CD8-positive, alpha-beta T cell (primary cell): ENCODE measurements at places on chromosomes 5 and 9.

GRCh38 chr9:72726947-72727346 lies 205.5 kb downstream of the TMC1 start:
- DNase-seq: no peak

DNA sequence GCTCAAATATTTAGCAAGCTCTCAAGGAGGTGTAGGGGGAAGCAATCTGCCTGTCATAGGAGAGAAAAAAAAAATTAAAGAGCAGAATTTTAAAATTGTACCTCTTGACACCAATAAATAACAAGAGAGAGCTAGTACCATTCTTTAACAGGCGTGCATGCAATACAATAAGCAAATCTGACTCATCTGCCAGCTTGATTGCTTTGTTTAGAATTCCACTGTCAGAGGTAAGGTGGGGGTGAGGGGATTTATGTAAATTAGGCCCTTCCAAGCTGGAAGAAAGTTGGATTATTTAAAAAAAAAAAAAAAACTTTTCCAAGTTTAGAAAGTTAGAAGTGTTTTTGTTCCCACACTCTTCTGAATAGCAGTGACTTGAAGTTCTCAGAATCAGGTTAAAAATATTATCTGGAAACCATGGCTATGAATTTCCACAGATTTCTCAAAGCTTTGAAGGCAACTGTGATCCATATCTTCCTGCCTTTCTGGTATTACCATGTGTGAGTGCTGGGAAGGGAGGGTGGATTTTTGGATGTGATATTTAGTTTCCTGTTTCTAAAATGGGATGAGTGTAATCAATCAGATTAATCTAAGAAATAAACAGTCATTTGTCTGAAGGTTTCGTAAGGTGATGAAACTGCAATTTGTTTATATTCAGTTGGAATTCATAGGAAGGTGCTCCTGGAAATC lies 477.5 kb downstream of the TLE4 start:
- no peak for DNase-seq

GRCh38 chr5:2482778-2483177 lies 268.7 kb downstream of the IRX2 start:
- no peak for DNase-seq

DNA sequence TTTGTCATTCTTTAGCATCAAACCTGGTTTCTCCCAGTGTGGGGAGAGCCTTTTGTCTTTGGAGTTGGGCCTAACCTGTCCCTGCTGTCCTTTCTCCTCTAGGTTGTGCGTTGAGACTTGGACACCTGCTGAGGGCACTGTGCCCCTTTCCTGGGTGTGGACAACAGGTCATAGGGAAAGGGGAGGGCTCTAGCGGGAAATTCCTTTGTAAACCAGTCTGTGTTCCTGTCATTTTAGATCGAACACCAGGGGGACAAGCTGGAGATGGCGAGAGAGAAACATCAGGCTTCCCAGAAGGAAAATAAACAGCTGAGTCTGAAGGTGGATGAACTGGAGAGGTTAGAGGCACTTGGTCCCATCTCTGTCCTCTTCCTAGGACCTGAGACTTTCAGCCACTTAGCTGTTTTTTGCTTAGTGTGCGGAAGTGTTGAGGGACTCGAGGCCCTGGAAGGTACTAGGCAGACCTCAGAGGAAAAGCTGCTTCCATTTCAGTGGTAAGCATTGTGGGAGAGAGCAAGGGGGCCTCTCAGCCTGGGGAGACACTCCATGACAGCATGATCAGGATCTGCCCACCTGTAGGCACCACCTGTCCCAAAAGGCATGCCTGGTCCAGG lies 8.6 kb upstream of the GLE1 start:
- DNase-seq: no peak

DNA sequence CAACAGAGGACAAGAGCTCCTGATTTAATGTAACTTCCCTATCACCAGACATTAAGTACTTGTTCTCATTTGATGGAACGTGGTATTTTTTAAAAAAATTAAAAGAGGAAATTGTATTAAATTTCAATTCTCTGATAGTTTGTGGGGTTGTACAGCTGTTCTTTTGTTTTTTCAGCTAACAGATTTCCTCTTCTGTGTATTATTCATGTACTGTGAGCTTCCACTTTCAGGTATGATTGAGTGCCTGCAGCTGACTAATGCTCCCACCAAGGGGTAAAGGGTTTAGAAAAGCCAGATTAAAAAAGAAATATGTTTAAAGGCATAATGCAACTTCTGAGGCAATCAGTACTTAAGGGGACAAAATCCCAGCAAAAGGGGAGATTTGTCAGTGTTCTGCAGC lies 117.7 kb upstream of the ACTBL2 start:
- DNase-seq: no peak

GRCh38 chr5:84384604-84385575 lies at the start of gene EDIL3:
EDIL3 (minus strand) TSS chr5:84384880; CDS start chr5:84384374, 506 bp downstream.
- DNase-seq: no peak

DNA sequence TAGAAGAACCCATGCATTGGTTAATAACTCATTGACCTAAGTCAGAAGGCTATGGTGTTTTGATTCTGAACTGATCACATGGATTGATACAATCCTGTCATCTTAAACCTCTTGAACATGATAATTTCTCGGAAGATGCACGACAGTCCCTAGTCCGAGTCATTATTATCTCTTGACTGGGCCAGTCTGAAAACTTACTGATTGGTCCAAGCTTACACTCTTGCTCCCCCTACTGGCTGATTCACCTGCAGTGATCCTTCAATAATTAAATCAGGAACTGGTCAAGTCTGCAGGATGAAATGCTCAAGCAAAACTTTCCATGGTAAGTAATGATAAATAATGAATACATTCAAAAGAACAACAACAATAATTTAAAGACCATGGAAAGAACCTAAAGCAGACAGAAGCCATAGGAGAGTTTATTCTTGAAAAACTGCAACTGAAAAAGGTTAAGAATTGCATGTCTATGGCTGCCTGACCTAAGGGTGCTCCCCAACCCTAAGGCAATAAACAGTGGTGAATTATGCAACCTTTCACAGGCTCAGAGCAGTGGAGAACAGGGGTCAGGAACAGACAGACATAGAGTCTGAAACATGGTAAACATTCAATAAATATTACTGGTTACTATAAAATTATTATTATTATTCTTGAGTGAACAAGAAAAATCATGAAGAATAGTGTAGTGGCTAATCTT lies 79.3 kb downstream of the BRINP1 start:
- DNase-seq: no peak

DNA sequence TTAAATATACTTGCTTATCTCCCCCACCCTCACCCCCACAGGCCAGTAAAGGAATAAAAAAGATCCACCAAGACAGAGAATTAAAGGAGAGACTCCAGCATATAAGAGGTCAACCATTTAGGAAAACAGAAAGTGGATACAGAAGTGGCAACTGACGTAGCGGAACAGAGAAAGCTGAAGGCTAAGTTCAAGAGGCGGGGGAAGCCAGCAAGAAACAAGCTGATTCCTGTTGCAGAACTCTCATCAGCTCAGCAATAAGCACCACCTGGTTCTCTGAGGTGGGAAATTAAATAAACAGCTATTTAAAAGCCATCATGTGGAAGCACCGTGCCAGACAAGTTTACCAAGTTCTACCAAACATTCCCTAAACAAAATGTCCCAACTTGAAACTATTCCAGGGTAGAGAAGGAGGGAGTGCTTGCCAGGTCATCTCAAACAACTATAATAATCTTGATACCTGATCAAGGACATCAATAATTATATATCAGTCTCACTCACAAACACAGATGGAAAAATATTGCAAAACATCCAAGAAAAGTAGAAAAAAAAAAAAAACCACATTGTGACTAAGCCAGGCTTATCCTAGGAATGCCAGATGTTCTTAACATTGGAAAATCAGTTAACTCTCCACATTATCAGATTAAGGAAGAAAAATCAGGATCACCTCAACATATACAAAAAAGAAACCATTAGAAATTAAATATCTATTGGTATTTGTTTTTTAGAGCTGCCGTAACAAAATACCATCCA lies 7.3 kb upstream of the ARL15 start:
- DNase-seq: no peak

GRCh38 chr9:69370430-69370829 lies 45.4 kb downstream of the ENTREP1 start:
- DNase-seq: no peak

DNA sequence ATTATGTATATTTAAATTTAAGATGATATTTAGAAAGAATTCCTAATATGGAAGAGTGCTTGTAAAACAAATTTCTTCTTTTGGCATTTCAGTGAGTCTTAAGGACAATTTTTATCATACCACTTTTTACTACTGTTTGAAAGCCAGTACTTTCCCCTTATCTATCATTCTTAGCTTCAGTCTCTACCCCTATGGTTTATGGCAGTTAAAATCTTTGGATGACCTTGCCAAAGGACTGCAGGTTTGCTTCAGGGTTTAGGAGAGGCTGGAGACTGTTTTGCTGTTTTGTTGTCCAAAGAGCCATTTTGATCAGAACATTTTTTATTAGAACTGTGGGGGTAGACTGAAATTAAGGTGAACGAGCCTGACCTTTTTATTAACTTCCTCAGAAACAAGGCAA lies 30.8 kb downstream of the SLC38A9 start:
- no peak for DNase-seq

DNA sequence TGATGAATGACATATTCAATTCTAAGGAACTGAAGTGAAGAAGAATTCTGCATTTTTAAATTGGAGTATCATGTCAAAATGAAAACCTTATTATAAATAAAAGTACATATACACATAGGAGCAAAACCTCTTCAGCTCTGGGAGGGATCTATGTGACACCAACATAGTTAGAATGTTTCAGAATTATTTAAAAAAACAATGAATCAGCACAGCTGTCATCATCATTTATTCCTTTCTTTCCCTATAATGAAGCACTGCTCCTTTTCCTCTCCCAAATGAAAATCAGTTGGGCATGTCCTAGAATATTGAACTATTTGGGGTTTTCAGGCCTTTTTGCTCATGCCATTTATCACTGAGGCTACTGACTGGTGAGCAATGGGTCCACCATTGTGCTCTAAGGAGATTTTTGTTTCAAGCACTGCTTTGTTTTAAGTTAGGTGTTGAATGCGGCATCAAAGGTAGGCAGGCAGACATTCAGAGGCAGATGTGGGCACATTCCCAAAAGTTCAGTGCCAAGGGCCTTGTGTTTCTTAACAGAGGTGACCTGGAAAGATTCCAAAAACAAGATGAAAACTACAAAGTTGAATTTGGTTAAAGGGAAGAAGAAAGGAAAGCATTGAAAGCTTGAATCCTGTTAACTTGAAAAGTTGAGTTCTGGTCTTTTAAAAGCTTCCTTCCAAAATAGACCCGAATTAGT lies 126.4 kb upstream of the ADAMTSL1 start:
- no peak for DNase-seq

- DNase-seq: no peak
Observed at GRCh38 chr5:10455277-10455670, 13.6 kb downstream of the ROPN1L start.

DNA sequence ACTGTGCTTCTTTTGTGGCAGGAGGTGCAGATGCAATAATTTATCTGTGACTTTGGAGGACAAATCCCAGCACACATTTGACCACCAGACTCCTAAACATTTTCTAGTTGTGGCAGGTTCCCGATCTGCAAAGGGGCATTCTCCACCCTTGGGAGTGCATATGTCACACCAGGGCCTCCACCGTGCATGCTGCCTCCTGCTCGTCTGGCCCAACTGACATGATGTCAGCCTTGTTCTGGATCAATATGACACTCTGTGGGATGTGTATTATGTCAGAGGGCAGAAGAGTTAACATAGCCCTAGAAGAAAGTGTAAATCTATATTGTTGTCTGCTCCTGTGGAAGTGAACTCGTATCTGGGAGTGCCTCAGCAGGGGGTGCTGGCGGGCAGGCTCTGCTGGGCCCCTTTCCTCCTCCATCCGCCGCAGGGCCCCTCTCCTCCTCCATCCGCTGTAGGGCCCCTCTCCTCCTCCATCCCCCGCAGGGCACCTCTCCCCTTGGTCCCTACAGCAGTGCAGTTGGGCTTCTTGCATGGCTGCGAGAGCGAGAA lies 97.7 kb upstream of the PPP1R26 start:
- DNase-seq: no peak

DNA sequence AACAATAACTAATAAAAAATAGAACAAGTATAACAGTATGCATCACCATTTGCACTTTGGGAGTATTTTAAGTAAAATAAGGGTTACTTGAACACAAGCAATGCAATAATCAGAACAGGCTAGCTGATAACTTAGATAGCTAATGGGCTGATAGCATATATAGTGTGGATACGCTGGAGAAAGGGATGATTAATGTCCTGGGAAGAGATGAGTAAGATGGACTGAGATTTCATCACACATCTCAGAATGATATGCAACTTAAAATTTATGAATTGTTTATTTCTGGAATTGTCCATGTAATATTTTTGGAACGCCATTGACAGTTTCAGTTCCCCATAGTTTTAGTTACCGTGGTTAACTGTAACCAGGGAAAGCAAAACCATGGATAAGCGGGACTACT lies 173.6 kb downstream of the ISL1 start:
- DNase-seq: no peak

DNA sequence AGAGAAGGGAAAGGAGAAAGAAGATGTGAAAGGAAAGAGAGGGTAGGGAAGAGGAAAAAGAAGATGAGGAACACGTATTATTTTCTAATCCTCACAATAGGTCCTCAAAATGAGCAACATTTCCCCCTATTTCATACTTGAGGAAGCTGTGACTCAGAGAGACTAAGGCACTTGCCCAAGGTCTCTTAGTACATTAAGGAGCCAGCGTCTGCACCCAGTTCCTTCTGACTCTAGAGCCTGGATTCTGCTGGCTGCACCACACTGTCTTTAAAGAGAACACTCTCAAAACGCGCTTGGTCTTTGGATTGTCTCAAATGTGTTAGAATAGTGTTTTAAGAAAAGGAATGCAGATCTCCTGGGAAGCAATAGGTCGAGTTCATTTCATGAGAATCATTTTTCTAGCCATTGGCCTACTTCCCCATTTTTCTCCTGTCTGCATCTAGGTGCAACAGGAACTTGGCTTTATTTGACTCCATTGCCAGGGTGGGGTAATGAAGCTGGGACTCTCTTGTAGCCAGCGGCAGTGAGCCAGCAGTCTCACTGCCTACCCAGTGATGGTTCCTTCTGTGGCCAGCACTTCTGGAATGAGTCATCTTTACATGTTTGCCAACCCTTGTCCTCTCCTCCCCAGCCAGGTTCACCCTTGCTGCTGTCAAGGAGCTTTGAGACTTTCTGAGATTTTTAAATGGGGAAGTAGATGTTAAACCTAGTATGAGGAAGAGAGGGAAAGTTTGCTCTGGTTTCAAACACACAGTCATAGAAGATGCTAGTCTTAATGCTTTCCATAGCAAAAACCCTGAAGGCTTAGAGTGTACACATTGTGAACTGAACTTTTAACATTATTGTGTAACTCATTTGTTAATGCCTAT lies 82.7 kb downstream of the DOCK8 start:
- DNase-seq: no peak

GRCh38 chr5:90549729-90550275 lies 8.8 kb upstream of the ADGRV1 start:
- DNase-seq: no peak

- DNase-seq: no peak
Observed at GRCh38 chr9:106324591-106325280, 538.2 kb upstream of the ZNF462 start.

GRCh38 chr5:35618781-35619180 lies 1.1 kb downstream of the SPEF2 start:
- no peak for DNase-seq

GRCh38 chr5:67732921-67733320 lies 482.6 kb upstream of the PIK3R1 start:
- no peak for DNase-seq

GRCh38 chr9:87275047-87275725 lies 222.5 kb upstream of the DAPK1 start:
- DNase-seq: no peak
